ENCODE measurements at places on chromosomes 5 and 9.

DNA sequence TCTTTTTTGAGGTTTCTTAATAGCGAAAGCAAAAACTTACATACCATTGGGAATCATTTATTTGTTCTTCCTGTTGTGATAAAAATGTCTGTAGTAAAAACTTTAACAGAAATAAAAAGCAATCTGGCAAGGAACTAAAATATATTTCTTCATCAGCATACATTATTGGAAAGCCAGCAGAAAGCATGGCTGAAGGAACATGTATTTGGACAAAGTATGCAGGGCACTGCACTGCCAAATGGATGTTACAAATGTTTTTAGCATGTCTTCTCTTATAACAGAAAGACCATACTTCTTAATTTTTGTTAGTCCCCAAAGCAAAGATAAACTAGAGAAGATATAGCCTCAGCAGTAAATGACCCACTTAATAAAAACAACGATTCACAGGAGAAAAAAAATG, 80.5 kb downstream of the SMIM15 start:
- no peak for DNase-seq

- DNase-seq: no peak
These were observed 36.9 kb downstream of the KIF4B start for GRCh38 chr5:155050384-155051019.

DNA sequence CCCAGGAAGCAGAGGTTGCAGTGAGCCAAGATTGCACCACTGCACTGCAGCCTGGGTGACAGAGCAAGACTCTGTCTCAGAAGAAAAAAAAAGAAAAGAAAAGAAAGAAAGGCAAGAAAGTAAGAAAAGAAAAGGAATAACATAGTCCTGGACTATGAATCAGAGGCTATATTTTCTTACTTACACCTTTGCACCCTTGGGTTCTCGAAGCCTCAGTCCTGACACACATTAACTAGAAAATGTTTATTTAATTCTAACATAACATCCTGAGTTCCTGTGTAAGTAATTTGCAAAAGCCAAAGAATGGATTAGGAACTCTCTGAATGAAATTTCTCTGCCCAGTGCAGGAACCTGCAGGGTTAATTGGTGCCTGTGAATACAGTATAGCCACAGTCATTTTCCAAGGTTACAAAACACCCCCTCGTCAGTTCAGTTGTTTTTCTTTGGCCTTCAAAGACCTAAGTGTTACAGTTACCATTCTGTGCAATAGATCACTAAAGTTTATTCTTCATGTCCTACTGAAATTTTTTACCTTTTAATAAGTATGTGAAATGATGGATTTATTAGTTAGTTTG, 147.6 kb downstream of the SV2C start:
- no peak for DNase-seq

DNA sequence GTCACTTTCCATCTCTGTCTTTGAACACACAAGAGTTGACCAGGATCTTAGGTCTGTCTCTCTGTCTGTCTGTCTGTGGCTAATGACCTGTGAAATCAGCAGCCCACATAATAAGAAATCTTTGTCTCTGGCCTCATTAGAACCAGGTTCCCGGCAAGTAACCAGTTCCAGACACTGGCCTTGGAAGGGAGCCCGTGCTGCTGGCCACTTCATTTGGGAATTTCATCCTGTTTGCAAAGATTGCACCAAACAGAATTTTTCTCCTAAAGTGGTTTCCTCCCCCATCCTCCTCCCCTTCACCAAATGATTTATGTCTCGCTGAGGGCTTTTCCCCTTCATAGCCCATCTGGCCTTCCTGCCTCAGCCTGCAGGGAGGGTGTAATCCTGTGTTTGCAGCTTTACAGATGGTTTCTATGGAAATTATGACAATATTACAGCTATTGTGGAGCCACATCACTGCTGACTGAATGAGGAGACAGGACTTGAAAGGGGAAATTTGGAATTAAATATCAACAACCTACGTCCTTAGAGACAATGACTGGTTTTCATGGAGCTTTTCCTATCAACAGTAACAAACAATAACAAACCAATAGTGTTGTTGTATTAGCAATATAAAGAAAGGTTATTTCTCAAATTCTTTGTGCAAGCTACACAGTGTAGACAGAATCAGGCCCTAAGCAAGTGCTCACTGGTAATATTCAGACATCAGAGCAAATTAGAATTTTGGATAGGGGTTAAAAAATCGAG, 25.7 kb downstream of the DPYSL3 start:
- peak; percentile 66 for DNase-seq

GRCh38 chr5:150846654-150847333, 473 bp downstream of the IRGM start:
- peak; percentile 83 for DNase-seq

DNA sequence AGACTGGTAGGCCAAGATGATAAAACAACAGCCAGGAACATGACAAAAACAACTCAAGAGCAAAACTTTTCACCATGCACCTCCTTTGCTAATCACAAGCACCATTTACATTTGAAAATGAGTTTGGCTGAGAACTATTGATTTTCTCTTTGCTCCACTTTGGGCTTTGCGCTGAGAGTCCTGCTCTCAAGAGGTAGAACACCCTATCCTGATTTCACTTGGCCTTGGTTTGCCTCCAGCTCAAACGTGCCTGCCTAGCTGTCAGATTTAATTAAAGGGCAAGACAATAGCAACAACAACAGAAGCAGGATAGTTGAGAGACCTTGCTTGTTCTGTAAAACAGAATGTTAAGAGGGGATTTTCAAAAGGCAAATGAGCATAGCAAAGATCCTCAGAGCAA, 128.2 kb upstream of the ASTN2 start:
- DNase-seq: no peak

GRCh38 chr5:179893076-179893957, 14.4 kb downstream of the TBC1D9B start:
- DNase-seq: peak; percentile 65

Measured in osteoblast (primary cell).